ENCODE measurements at places on chromosomes 7 and 10.

DNA sequence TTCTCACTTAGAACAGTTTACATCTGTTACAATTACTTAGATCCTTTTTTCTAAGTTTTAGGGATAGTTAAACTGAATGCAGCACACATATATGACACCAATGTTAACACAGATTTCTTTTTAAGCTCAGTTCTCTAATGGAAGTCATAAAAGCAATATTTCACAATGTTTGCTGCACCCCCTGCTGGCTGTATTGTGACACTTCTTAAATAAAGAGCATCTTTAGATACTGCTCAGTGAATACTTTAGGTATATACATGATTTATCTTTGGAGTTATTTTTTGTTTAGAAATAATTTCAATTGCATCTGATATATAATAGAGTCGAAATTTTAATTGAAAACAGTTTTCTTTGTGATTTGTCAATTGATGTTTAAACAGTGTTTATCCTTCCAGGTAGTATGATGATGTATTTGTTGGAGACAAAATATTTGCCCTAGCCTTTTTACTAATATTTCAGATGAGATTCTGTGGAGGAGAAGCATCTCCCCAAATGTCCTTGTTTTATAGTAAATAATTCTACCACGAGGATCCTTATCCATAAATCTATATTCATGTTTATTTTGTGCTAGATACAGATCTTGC lies 174.4 kb downstream of the ST7 start:
- peak; percentile 82 for DNase-seq

DNA sequence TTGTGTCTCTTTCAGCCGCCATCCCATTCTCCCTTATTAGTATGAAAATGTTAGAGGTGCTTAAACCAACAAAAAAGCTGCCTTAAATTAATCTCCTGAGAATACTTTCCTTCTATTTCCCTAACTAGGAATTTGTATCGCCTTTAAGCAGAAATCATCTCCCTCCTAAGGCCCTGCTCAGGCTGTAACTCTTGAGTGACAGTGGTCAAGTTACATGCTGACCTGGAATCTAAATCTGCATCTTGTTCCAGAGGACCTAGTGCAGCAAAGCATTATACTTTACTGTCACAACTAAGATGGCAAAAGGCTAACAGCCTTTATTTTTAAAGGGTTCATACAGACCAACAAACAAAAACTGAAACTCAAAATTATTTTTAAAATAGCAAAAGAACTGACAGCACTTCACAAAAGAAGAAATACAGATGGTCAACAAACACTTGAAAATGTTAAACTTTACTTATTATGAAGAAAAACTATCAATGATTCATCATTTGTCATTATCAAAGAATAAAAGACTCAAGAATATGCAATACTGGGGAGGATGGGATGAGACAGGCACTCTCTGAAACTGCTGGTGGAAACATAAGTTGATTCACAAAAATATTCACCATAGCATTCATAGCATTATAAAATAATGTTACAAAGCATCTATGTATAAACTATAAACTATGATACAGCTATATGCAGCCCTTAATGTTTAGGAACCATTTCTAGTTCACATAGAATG lies 11.0 kb downstream of the CYREN start:
- no peak for DNase-seq

- DNase-seq = peak; percentile 13
Observed at GRCh38 chr7:71868797-71869196, 543.3 kb downstream of the CALN1 start.

DNA sequence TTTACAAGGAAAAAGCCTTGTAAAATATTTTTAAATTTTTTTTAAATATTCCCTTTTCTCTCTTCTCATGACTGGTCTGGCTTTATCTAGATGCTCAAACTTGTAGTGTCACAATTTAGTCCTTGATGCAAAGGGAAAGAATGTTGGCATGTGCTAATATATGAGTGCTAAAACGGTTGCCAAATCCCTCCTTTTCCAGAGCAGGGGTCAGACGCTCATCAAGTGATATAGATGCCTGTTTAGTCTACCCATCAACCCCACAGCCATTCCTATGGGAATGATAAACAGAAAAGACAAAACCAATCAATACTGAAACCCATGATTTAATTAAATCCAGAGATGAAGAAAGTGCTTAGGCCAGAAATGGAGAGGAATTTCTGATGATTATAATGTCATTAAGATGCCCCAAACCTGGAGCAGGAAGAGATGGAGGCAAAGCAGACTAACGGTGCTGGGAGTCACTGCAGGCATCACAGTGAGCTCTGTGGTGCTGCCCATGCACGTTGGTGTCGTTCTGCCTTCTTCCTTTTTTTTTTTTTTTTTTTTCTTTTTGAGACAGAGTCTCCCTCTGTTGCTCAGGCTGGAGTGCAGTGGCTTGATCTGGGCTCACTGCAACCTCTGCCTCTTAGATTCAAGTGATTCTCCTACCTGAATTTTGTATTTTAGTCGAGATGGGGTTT lies 210.1 kb upstream of the STK17A start:
- DNase-seq = no peak

GRCh38 chr10:79400146-79401004 lies 45.0 kb downstream of the ZCCHC24 start:
- peak; percentile 68 for DNase-seq

GRCh38 chr7:29167721-29168120 lies 21.4 kb upstream of the CPVL start:
- no peak for DNase-seq

- DNase-seq = no peak
Observed at GRCh38 chr10:72502581-72502980, 123.3 kb downstream of the MICU1 start.

GRCh38 chr7:42414028-42414427 lies 177.0 kb upstream of the GLI3 start:
- DNase-seq = no peak

- peak; percentile 73 for DNase-seq
Observed at GRCh38 chr7:23299770-23300300, 696 bp downstream of the MALSU1 start.

DNA sequence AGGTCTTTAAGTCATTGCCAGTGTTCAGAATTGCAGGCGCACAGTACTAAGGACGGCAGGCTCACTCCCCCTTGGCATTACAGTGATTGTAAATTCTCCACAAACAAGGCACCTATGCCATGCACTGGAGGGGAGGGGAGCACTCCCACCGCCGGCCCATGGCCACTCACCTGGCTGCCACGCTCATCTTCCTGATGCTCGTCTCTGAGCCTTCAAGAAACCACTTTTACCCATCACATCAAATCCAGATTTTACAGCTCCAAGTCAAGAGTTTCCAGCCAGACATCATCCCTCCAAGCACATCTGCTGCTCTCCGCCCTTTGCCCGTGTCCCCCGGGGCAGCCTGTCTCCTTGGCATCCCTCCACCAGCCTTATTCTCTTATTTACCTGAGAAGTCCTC lies 350.2 kb upstream of the SHH start:
- DNase-seq = no peak

- peak; percentile 38 for DNase-seq
Observed at GRCh38 chr7:15889507-15889906, 203.0 kb upstream of the MEOX2 start.

GRCh38 chr10:113846036-113846435 lies 7.8 kb downstream of the DCLRE1A start:
- DNase-seq = no peak

- peak; percentile 30 for DNase-seq
Observed at GRCh38 chr10:88833723-88834122, 17.9 kb downstream of the ANKRD22 start.

DNA sequence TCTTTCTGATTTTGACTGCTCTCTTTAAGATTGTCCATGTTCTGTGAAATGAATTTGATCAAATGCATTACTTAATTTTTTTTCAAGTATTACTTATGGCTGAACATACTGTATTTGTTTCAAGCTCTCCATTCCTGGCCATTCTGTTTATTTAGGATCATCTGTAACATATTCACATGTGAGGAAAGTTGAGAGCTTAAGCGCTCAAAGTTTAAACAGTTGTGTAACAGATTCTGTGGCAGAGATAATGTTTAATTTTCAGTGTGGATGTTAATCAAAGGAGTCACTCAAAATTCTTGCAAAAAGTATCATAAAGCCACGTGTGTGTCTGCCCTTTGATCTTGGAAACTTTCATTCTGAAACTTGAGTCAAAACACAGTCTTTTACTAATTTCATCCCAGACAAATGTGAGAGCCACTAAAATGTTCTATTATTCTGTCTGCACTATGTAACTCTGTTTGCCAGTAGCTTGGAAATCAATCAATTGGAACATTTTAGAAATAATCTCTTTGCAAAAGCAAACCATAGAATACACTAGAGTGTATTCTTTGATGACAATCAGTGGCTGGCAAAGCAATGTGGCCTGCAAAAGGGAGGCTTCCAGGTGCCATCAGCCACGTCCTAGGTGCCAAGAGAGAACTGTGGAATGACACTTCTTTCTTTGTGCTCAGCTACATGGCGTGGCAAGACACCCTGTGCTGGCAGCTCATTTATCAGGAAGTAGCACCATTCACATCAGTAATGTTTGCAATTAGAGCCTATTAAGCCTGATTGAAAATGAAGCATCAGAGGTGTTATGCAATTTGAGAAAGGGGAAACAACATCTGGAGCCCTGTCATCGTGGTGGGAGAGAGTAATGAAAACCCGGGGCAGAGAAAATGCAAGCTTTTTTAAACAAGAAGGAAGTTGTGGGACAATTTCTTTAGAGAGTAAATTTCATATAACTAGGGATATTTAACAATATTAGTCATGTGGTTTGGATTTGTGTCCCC lies 40.9 kb downstream of the ARL5B start:
- peak; percentile 29 for DNase-seq

GRCh38 chr10:13311177-13311575 lies 11.3 kb upstream of the PHYH start:
- DNase-seq = no peak

GRCh38 chr10:127907411-127908105 lies 655 bp downstream of the PTPRE start:
- no peak for DNase-seq

DNA sequence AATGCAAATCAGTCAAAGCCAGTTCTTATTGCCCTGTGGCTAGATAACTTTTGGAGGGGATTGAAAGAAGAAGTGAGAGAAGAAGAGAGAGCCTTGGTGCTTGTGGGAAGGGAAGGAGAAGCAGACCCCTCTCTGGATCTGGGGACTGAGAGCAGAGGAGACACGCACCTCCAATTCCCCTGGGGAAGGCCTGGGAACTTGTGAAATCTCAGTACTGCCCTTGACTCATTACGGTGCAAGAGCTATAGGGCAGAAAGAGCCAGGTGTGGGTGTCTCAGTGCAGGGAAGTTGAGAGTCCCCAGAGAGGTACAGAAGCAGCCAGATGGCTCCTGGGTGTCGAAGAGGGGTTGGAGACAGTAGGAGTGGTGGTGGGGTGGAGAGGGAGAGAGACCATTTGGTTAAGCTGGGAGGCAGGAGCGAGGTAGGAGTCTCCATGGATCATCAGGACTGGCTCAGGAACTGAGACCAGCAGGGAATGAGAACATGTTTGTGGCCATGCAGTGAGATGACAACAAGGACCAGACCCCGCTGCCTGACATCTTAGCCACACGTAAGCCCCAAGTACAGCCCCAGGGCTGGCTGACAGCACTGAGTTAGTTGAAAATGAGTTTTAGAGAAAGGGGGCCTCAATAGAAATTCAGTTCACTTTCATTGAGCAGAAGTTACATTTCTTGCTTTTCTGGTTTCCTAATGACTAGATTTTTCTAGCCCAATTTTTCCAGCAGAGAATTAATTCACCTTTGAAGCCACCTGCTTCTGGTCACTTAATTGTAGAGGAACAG lies 238.2 kb downstream of the BUB3 start:
- DNase-seq = no peak

DNA sequence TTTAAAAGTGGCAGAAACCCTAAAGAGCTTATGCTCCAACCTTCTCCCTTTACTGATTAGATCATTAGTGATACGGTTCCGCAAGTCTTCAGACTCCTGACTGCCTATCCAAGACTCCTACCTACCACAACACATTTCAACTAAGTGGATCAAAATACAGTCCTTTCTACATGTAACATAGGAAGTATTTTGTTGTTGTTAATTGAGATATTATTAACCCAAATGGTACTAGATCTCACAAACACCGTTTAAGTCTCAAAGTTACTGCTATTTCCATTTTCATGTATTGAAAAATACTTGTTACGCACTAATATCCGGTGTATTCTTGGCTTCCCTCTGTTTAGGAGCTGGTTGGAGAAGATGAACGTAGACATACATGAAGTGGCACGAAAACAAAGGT lies 1.1 kb downstream of the FAM237B start:
- no peak for DNase-seq

- DNase-seq = no peak
Observed at GRCh38 chr10:102059987-102060386, 4.0 kb upstream of the ARMH3 start.

DNA sequence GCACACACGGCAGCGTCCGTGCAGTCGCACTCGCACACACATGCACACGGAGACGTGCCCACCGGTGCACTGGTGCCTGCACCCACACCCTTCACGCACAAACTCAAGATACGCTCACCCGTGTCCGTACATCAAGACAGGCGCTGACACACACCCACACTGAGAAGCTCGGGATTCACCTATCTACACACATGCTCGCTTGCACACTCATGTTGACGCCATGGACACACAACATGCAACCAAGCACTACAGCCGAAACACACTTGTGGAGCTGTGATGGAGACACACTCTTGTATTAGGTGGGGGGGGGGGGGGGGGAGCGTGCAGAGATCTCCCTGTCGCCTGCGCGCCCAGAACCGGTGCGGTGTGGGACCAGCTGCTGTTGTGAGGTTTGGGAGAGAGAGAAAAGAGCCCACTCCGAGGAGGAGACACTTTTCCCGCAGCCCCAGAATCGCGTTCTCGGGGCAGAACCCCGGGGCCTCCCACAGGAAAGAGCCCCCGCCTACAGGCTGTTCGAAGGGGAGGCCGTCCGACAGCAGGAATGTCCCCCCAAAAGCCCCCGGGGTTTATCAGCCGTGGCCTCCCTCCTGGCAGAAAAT lies 605 bp upstream of the NFKB2 start:
- peak; percentile 50 for DNase-seq

GRCh38 chr10:107545717-107546116 lies 381.2 kb upstream of the SORCS1 start:
- no peak for DNase-seq

GRCh38 chr10:129972145-129972965 lies 8.3 kb upstream of the EBF3 start:
- DNase-seq = peak; percentile 25

DNA sequence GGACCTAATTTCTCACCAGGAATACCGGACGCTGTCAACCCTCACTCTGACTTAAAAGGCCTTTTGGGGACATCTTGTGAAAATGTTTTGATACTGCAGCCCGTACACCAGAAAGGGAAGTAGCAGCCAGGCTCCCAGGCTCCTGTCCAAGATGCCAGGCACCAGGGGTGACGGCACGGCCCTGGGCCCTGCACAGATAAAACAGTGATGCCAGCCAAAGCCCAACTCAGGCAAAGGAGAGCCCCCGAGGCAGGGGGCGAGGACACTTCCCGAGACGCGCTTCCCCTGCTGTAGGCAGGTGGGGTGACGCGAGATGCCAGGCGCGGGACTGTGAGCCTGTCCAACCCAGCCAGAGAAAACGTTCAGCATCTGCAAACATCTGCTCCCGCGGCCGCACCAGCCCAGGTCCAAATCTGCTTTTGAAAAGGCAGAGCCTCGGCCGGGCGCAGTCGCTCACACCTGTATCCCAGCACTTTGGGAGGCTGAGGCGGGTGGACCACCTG lies 15.7 kb downstream of the ZFAND2A start:
- peak; percentile 71 for DNase-seq

- DNase-seq = peak; percentile 97
Observed at GRCh38 chr7:108454674-108455550, 1.3 kb downstream of the NRCAM start.

- no peak for DNase-seq
Observed at GRCh38 chr10:86368987-86369386, 2.4 kb upstream of the GRID1 start.

All from NCI-H69 (cell line).